ENCODE measurements at places on chromosomes 12 and 14.

DNA sequence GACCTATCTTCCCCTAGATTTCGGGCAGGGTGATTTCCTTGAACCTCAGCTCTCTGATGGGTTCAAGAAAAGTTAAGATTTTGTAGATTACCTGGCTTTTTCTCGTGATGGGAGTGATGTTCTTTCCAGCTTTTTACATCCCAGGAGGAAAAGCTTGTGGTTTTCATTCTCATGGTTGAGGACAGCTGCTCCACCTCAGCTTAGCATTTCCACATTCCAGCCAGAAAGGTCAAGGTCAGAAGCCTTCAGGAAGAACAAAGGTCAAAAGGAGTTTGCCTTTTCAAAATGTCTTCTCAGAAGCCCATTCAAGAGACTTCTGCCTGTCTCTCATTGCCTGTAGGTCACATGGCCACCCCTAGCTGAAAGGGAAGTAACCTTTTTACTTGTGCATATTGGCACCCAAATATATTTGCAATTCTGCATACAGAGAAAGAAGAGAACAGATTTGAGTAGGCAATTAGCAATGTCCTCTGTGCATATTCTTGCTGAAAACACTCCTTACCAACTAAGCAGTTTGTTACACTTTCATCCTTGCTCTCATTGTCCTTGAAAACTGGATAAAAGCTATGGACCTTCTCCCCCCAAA is 6.6 kb upstream of the ADGRD1 start:
- DNase-seq: no peak

DNA sequence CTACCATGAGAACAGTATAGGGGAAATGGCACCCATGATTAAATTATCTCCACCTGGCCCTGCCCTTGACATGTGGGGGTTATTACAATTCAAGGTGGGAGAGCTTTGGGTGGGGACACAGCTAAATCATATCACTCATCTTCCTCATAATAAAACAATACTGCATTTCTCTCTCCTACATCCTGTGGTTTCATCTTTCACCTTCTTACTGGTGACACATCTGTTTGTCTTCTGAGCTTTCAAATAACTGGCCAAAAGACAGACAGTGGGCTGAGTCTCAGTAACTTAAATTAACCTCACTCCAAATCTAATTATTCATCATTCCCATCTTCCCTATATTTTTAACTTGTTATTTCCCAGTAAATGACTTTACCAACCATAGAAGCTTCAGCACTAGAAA is 729.7 kb upstream of the USP15 start:
- DNase-seq: no peak

GRCh38 chr12:21472197-21472823 is 29.1 kb downstream of the RECQL start:
- DNase-seq: no peak

DNA sequence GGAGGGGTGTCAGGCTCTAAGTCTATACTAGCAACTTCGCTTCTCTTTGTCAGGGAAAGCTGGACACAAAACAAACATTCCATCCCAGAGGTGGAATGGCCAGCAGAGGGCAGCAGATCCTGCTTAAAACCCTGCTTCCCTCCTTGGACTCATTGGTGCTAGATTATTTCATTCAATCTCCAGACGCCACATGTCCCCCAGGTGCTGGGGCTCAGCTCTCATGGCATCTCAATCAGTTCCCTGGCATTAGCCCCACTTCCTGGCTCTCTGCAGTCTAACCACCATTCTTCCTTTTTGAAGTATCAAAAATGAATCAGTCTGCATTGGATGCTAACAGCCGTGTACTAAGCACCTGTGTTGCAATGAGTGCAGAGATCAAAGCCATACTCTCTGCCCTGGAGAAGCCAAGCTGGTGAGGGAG is 8.1 kb upstream of the PPP1R1A start:
- DNase-seq: peak; percentile 84

GRCh38 chr12:103877934-103878510 is 37.0 kb upstream of the NT5DC3 start:
- DNase-seq: peak; percentile 63

- DNase-seq: peak; percentile 57
These were observed 96.3 kb downstream of the ITPK1 start for GRCh38 chr14:93019367-93019843.

- DNase-seq: no peak
These were observed 21.8 kb downstream of the PDE6H start for GRCh38 chr12:14994610-14995009.

DNA sequence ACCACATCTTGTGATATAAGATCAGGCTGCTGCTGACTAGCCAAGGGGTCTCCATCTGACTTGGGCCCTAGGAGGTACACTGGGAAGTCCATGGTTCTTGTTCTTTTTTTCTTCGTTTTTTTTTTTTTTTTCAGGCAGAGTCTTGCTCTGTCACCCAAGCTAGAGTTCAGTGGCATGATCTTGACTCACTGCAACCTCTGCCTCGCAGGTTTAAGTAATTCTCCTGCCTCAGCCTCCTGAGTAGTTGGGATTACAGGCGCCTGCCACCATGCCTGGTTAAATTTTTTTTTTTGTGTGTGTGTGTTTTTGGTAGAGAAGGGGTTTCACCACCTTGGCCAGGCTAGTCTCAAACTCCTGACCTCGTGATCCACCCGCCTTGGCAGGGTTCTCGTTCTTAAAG is 178.2 kb downstream of the RMST start:
- no peak for DNase-seq

DNA sequence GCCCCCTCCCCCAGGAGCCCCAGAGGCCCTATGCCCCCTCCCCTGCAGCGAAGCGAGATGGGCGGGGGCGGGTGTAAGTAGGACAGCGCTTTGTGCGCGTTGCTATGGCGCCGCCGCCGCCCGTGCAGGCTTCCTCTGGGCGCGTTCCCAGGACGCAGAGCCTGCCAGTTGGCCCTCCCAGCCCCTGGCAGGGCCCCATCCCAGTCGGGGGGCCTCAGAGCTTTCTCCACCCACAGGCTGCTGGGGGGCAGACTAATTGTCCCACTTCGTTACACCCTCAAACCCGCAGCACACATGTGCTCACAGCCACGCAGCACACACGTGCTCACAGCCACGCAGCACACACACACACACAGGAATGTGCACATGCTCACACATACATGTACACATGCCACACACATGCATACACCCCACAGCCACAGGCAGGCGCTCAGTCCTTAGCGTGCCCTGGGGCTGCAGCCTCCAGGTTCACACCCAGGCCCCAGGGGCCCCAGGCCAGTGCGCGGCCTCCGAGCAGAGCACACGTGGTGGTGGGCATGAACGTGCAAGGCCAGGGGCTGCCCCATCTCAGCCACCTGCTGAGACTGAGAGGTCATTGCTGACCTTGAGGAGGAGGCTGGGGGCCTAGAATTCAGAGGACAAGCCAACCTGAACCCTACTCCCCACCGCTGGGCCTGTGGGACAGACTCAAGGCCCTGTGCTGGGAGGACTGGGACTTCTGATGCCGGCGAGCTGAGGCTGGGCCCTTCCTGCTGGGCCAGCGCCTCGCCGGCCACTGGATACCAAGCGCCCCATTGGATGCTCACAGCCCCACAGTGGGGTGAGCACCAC is 15.6 kb downstream of the TRMT61A start:
- DNase-seq: peak; percentile 67

Measured in testis (tissue), 5 donors.